ENCODE measurements at places on chromosomes 1 and 21.
A peak's percentile ranks its signal among the peaks of the same experiment; 100 is the strongest.

- no peak for DNase-seq
Measured at GRCh38 chr1:209777587-209777986, 6.8 kb downstream of the C1orf74 start.

DNA sequence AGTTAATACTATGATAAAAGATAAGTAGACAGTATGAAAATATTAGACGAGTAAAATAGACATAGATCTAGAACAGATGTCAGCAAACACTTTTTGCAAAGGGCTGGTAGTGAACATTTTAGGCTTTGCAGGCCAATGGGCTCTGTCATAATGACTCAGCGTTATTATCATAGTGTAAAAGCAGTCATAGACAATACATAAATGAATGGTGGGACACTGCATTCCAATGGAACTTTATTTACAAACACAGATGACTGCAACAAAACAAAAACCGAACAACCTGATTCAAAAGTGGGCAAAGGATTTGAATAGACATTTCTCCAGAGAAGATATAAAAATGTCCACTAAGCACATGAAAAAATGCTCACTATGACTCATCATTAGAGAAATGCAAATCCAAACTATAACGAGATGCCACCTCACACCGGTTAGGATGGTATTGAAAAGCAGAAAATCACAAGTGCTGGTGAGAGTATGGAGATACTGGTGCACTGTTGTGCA, 7.3 kb downstream of the GSTM5 start:
- no peak for DNase-seq

GRCh38 chr1:8506995-8507615, 189.2 kb downstream of the SLC45A1 start:
- no peak for DNase-seq

DNA sequence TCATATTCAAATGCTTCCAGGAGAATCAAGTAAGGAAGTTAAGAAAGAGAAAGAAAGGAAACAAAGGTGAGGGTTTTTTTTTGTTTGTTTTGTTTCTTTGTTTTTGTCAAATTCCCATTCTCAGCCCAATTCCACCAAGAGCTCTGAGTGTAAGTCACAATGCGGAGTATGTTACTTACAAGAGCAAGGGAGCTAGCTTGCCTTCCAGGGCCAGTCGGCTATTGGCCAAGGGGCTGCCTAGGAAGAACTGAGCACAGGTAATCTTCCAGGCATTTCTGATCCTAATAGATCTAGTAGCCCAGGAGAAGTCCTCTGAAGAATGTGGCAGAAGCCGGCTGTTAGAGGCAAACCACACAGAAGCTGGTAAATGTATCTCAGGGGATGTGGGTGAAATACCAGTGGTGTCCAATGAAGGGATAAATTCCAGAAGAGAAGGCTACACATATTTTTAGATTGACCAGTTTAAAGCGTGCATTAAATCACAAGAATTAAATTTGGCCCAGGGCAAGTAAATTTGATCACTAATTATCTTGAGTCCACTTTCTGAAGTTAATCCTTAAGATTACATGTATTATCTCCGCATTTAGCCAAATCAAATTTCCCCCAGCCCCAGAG, 239.6 kb upstream of the ADAMTS5 start:
- no peak for DNase-seq

DNA sequence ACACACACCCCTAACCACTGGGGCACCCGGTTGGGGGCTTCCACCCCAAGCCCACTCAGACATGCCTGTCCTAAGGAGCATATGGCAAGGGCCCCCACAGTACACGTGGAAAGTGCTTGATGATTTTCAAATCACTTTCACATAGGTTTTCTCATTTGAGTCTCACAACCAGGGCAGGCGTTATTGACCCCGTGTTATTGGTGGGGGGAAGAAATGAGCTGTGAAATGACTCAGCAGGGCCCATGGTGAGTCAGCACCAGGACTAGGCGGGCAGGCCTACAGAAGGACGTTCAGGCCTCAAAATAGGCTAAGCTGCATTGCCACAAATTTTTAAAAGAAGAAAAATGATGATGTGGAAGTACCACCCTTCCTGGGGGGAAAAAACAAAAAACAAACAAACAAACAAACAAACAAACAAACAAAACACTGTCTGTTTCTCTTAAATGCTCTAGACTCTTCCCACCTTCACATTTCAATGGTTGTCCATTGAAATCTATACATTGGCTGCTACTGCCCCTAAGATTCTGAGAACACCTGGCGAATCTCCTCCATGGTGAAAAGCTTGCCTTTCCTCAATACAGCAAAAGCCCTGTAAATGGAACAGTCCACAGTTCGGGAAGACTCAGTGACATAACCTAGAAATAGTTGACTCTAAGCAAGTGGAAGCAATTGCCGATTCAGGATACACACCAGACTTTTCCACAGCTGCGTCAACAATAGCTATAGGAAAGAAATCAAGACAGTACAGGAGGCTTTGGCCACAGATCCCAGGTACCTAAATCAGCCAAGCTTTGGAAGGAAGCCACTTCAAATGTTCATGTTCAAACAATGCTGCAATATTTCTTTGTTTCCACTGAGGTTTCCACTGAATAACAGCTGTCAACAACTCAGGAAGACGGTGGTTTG, 234.7 kb downstream of the TOMM20 start:
- no peak for DNase-seq

DNA sequence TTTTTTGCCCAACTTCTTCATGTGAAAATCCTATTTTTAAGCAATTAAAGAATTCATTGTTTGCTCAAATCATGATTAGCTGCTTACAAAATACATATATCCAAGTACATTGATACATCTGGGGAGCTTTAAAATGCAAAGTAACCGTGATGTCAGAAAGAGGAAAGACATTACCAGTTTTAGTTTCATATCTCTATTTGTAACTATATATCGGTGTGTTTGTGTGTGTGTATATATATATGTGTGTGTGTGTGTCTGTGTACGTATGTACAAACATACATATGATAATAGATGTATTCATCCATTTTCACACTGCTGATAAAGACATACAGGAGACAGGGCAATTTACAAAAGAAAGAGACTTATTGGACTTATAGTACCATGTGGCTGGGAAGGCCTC, 310.1 kb downstream of the DPYD start:
- DNase-seq: no peak

DNA sequence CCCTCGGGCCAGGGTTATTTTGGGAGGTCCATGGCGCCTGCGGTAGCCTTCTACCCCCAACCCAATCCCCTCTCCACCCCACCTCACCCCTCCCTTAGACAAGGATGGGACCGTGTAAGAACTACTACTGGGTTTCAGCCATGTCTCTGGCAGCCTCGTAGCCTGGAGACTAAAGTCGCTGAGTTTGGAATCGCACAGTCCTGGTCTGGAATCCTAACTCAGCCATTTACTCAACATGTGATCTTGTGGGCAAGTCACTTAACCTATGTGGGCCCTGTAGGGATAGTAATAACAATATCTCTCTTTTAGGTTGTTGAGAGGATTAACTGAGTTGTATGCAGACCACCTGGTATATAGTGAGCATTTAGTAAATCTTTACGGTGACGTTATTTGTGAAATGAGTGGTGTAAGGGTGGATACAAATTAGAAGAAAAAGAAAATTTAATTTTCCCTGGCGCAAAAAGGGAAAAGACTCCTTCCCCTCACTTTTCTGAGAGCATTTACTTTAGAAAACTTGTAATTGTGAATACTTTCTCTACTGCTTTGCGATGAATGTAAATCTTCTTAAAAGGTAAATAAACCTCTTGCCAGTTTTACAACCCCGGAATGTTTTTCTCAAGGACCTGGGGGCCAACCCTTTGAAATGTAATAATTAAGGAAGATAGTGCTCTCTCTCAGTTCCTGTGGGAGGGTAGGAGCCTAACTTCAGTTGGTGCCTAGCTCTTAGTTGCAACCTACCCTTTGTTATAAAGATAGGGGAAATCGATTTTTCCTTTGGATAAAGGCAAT, 615 bp upstream of the MRPS15 start:
- no peak for DNase-seq

DNA sequence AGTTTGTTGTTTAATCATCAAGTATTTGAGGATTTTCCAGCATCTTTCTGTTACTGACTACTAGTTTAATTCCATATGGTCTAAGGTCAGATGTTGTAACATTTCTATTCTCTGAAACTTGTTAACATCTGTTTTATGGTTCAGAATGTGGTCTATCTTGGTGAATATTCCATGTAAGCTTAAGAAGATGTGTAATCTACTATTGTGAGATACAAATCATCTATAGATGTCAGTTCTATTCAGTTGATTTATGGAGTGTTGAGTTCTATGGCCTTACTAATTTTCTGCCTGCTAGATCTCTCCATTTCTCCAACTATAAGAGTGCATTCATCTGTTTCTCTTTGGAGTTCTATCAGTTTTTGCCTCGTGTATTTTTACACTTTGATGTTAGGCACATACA, 31.5 kb downstream of the WARS2 start:
- no peak for DNase-seq

DNA sequence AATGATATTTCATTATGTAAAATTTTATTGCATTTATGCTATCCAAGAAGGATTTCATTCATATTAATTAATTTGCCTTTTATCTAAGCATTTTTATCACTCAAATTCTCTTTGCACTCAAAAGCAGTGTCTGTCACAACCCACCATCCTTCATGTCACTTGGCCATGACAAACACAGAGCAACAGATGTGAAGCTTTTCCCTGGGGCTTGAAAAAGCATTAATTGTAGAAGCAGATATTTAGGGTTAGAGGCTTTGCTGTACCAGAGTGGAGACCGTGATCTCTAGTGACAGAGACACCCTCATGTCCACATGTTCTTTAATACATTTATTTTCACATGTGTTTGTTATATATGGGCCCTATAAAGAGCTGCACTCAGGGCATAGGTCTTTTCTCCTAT, 230.5 kb downstream of the SPATA17 start:
- DNase-seq: no peak

- no peak for DNase-seq
Measured at GRCh38 chr21:26635681-26636080, 62.6 kb upstream of the CYYR1 start.

DNA sequence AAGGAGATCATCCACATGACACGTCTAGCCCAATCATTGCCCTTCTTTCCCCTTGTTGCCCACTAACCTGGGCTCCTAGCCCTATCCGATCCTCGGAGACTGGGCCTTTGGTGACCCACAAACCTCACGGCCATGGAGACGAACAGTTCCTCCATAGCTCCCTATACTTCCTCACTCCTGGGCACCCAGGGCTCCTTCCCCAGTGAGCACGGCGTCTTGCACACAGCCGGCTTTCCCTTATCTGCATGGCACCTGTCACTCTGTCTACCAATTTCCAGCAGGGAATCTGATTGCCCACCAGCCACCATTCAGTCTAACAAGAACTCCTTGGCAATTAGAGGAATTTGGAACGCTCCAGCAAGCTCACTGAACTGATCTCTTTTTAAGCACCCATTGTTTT, 3.1 kb downstream of the GNG4 start:
- DNase-seq: peak; percentile 57

GRCh38 chr1:45306905-45307304, 19.8 kb upstream of the HPDL start:
- no peak for DNase-seq

DNA sequence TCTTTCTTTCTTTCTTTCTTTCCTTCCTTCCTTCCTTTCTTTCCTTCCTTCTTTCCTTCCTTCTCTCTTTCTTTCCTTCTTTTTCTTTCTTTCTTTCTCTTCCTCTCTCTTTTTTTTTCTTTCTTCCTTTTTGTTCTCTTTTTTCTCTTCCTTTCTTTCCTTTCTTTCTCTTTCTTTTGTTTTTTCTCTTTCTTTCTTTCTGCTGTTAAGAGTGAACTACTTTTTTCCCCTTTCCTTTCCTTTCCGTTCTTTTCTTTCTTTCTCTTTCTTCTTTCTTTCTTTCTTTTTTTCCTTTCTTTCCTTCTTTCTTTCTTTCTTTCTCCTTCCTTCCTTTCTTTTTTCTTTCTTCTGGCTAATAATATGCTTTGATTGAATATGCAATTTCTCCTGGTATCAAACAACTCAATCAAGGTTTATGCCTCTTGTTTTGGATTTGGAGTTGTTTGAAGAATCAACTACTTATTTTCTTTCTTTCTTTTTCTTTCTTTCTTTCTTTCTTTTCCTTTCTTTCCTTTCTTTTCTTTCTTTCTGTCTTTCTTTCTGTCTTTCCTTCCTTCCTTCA, 27.4 kb upstream of the CFHR4 start:
- no peak for DNase-seq

DNA sequence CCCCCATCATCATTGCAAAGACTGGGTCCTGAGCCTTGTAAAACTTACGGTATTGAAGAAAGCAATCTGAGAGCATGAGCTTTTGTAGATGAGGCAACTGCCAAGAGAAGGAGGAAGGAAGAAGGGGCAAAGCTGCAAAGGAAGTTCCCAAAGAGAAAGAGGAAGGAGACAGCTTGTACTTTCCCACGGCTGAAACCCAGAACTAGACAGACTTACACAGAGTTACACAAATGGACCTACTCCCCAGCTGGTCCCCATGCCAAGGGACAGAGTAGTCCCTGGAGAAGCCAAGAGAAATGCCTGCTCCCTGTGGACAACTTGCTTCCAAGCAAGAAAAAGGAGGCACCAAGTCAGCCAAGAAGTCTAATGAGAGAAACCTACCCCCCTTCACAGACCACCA, 22.6 kb downstream of the SLC5A9 start:
- DNase-seq: no peak

GRCh38 chr1:109740615-109741373, at the start of gene GSTM3:
Gene GSTM3, minus strand, starts transcription at chr1:109741038. Its CDS starts 751 bp downstream, at chr1:109740287.
- DNase-seq: no peak

Data from retina (tissue), 1 donor.